ENCODE measurements at places on chromosomes 2 and 18. TPM values are rescaled to one million over a fixed set of nuclear protein-coding genes. Genes with fewer than 3 reads are reported as not detected.

- no peak for DNase-seq
These were observed 65.4 kb downstream of the TACR1 start for GRCh38 chr2:75133621-75134570.

DNA sequence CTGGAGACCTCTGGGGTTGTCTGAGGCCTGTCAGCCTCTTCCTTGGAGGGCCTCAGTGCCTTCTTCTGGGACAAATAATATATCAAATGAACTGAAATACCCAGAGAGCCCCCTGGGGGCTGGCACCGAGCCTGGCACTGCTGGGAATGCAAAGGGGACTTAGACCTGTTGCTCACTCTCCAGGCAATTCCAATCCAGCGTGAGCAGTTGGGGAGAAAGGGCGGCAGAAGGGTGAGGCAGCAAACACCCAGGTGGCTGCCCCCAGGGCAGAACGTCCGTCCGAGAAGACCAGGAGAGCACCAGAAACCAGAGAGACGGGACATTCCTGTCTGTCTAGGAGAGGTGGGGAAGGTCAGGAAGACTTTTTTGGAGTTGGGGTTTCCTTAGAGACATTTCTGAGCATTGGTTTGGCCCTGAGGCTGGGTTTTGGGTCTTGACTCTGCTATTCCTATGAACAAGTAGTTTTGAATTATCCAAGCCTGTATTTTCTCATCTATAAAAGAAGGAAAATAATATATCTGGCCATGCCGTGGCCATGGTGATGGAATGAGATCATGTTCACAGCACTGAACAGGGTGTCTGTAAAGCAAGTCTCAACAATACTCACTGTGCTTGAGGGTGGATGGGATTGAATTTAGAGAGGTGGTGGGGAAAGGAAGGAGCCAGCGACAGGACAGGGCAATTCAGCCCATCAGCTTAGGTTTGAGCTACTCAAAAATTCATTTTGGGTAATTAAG, 44.3 kb upstream of the ZBTB7C start:
- no peak for DNase-seq

- DNase-seq: no peak
These were observed 494.1 kb downstream of the LRRTM4 start for GRCh38 chr2:77028032-77028600.

DNA sequence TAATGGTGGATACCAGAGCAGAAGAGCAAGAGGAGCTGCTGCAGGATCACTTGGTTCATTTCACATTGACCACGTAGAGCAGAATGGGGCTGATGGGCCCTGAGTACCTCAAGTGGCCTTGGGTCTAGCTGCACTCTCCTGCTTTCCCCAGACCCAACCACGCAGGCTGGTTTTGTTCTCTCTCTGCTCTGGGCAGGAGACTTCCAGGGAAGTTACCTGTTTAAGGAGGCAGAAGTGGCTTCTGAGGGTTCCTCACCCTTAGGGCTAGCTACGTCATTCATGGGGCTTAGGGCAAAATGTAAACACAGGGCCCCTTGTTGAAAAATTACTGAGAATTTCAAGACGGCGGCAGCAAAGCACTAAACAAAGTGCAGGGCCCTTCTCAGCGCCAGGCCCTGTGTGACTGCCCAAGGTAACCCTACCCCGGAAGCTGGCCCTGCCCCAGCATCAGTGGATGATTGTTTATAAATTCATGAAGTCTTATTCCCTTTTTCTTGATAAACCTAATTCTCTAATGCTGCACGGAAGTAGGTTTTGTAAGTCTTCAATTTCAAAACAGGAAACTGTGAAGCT, 75.9 kb downstream of the TMEM182 start:
- no peak for DNase-seq

DNA sequence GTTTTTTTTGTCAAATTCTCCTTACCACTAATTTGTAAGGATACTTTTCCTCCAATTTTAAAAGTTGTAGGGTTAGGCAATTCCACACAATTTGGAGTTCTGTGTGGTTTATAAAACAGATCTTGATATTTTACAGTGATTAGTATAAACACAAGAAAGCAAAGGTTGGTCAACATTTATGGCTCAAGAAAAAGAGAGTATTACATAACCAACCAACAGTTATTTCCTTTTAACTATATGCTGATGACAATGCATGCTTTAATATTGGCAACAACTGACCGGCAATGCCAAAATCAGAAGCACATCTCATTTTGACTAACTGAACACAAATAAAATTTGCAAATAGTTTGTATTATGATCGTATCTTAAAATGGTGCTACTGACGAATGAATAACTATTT, 137.2 kb downstream of the CDH2 start:
- no peak for DNase-seq

DNA sequence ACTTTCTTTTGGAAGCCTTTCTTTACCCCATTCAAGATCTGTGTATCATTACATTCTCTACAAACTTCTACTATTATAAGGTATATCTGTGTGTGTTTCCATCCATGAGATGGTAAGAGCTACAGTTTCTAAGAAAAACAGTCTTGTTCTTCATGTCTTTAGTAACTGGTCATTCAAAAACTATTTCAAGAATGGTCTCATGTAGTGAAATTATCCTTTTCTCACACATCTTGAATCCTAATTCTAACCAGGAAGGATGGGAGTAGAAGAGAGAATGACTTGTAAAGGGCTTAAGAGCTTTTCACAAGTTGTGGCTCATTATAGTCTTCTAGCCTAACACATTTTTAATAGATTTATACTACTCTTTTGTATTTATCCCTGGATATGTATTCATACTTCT, 47.3 kb downstream of the ROCK1 start:
- no peak for DNase-seq

The AQP12B gene
- total RNA-seq: not detected

The UGT1A6 gene
- not detected for total RNA-seq

The MPV17 gene
- 100 TPM for total RNA-seq
